Heart left ventricle (tissue), 16 donors: ENCODE measurements at places on chromosomes 12 and 14. TPM values are rescaled to one million over a fixed set of nuclear protein-coding genes. Genes with fewer than 3 reads are reported as not detected.

Gene ZDHHC22
- total RNA-seq = not detected

Gene GUCY2C
- not detected for total RNA-seq

Gene ART4
- total RNA-seq = 4.3 TPM

Gene SLC6A13
- total RNA-seq = 1.3 TPM

DNA sequence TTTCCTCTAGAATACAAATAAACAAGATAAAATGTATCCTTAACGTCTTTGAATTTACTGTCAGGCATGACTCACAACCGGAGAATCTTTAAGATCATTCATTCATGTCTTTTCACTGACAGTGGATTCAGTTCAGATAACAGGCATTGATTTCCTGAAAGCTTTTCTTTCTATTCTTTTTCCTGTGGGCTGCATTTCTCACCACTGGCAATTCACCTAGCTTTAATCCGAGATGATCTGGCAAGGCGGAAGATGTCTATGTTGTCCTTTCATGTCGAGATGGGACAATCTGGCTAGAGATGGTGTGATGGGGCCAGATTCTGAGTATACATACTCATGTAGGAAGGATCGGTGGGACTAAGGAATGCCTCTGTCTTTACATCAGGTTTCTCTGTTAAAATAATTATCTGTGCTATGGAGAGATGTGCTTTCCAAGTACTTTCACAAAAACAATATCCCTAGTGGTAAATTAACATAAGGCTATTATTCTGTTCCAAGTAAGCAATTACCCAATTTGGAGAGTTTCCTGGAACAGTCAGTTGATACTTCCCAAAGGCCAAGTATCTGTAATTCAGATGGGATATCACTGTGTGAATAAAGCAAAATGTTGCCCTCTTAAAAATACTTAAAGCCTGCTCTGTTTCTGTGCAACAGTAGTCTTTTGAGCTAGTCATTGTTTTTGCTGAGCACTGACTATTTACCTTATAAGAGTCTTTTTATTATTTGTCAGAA is 17.8 kb downstream of the ACSS3 start:
- H3K27ac ChIP-seq = no peak overlapping the region
- no peaks in the 10 kb centered on the region for H3K4me1 ChIP-seq
- H3K27me3 ChIP-seq = no peaks in the 10 kb centered on the region
- DNase-seq = no peak
- H3K4me3 ChIP-seq = no peak overlapping the region
- no peaks in the 10 kb centered on the region for H3K36me3 ChIP-seq

- H3K4me1 ChIP-seq = peaks cover 39% of the 10 kb centered on the region
- H3K4me3 ChIP-seq = no peak overlapping the region
- H3K27me3 ChIP-seq = no peaks in the 10 kb centered on the region
- no peaks in the 10 kb centered on the region for H3K36me3 ChIP-seq
Observed at GRCh38 chr12:3084742-3085141, 7.6 kb downstream of the TSPAN9 start.

GRCh38 chr14:22332686-22333421 is 256.2 kb downstream of the DAD1 start:
- H3K27ac ChIP-seq = no peak overlapping the region
- peaks cover 3% of the 10 kb centered on the region for H3K4me1 ChIP-seq
- H3K27me3 ChIP-seq = peaks cover 3% of the 10 kb centered on the region
- DNase-seq = no peak
- H3K36me3 ChIP-seq = no peaks in the 10 kb centered on the region

DNA sequence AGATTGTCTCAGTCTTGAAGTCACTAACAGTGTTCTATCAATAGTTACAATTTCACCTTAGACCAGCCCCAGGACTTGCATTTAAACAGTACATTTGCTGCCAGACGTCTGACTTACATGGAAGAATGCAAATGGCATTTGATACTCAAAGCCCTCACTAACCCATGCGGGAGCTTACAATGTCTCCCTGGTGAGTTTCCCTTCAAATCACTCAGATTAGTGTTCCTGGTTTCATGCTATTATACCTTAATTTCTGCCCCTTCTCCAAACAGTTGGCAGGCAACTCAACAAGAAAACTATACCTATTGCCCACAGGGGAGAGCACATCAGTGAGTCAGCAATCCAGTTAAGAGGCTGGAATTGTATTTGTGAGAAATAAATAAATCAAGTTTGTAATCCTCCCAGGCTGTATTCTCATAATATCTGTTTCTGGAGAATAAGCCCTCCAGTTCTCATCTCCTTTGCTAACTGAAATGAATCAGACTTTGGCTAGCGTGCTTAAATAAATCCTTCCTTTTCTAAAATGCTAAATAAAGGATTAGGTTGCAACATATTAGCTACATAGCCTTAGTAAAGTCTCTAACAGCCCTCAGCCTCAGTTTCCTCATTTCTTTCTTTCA is 23.7 kb downstream of the GSTZ1 start:
- no peak for DNase-seq
- H3K4me3 ChIP-seq = no peak overlapping the region
- no peaks in the 10 kb centered on the region for H3K27me3 ChIP-seq
- H3K27ac ChIP-seq = no peak overlapping the region
- H3K36me3 ChIP-seq = peaks cover 48% of the 10 kb centered on the region
- H3K4me1 ChIP-seq = no peaks in the 10 kb centered on the region

- no peaks in the 10 kb centered on the region for H3K36me3 ChIP-seq
- no peak for DNase-seq
- no peaks in the 10 kb centered on the region for H3K27me3 ChIP-seq
Observed at GRCh38 chr12:91249518-91250272, 67.1 kb upstream of the DCN start.

DNA sequence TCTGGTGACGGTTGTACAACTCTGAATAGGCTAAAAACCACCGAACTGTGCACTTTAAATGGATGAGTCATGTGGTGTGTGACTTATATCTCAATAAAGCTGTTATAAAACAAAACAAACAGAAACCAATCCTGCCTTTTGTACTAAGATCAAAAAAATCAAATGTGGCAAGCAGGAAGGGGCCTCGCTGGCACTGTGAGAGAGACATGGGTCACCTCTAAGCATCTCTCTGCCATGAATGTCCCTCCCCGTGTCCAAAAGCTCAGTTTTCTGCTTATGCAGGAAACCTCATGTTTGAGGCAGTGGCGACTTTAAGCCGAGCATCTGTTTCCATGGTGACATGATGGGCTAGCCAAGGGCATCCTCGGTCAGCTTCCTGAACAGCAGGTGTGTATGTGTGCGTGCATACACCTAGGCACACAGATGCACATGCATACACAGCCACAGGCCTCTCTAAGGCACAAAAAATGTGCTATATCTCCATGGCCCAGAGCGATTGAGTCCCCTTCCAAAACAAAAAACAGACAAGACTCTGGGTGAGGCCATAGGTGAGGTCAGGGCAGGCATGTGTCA is 44.4 kb downstream of the ARL6IP4 start:
- no peak overlapping the region for H3K4me3 ChIP-seq
- DNase-seq = no peak
- H3K36me3 ChIP-seq = peaks cover 7% of the 10 kb centered on the region

- no peaks in the 10 kb centered on the region for H3K27me3 ChIP-seq
- no peaks in the 10 kb centered on the region for H3K4me1 ChIP-seq
- H3K27ac ChIP-seq = no peak overlapping the region
- H3K4me3 ChIP-seq = no peak overlapping the region
Observed at GRCh38 chr14:50354527-50354926, 42.2 kb downstream of the CDKL1 start.

DNA sequence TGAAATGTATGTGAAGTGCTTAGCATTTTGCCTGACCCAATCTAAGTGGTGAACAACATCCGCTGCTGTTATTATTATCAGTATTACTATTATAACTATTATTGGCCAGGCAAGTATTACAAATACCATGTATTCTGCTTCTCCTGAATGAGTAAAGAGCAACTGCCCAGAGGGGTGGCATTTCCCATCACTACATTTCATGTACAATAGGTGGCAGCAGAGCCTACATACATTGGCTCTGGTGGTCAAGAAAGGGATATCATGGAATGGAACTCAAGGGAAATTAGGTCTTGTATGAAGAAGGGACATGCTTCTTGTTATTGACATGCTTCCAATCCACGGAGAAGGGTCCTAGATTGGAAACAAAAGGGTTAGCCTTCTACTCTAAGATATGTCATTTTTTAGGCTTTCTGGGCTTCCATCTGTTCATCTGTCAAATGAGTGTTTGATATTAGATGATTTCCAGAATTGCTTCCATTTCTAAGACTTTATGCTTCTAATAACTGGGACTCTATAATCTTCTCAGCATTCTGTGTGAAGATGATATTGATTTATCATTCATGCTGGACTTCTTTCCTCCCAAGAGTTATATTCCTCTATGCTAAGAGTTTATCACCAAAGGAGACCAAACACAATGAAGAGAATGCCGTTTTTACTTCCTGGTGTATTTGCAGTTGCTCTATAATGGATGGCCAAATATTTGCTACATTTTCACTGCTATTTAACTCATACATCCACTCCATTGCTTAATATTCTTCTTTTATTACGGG is 239.1 kb downstream of the SSPN start:
- no peaks in the 10 kb centered on the region for H3K27me3 ChIP-seq
- no peak overlapping the region for H3K4me3 ChIP-seq
- H3K27ac ChIP-seq = no peak overlapping the region
- no peaks in the 10 kb centered on the region for H3K4me1 ChIP-seq

GRCh38 chr12:67546746-67547145 is 101.8 kb upstream of the DYRK2 start:
- DNase-seq = no peak
- no peaks in the 10 kb centered on the region for H3K4me1 ChIP-seq
- no peak overlapping the region for H3K4me3 ChIP-seq

DNA sequence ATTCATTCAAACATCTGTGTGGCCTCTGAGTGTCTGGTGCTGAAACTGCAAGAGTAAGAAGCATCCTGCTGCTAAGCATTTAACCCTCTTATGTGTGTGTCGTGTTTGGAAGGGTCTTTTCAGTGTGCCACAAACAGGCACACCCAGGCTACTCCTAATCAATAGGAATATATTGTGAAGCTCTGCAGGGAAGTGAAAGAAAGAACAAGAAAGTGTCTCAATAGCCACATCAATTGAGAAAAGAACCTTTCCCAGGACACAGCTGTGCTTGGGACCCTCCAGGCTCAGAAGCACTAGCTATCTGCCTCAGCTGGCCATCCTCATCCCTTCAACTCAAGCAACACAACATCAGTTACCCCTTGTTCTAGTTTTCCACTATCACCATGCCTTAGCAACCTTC is 13.4 kb upstream of the KRAS start:
- no peaks in the 10 kb centered on the region for H3K4me1 ChIP-seq
- H3K27me3 ChIP-seq = no peaks in the 10 kb centered on the region
- H3K27ac ChIP-seq = no peak overlapping the region
